ENCODE measurements at places on chromosomes 1 and 21.
A peak's percentile ranks its signal among the peaks of the same experiment; 100 is the strongest.

DNA sequence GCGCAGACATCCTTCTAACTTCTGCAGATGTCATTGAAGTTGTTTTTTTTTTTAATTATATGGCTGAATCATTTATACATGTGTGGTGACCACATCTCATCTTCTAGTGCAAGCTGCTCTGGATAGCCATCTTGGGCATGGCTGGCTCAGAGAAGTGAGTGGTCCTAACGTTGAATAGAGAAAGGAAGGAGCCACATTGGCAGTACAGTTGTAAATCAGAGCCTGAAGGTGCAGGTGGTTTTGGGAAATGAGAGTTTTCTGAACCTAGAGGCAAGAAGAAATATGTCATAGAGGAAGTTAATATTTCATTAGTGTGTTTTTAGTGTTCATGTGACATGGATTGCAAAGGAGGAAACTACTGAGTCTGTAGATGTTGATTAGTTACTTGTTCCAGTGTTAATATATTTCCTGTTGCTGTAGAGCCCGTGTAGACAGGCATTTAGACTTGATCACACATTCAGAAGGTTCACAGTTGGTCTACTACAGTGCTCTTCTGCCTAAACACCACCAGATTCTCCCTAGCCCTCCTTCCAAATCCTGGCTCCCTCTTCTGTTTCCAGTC, 163.7 kb downstream of the ROR1 start:
- no peak for DNase-seq

- no peak for DNase-seq
These were observed 247.9 kb downstream of the FOXD2 start for GRCh38 chr1:47685763-47686066.

DNA sequence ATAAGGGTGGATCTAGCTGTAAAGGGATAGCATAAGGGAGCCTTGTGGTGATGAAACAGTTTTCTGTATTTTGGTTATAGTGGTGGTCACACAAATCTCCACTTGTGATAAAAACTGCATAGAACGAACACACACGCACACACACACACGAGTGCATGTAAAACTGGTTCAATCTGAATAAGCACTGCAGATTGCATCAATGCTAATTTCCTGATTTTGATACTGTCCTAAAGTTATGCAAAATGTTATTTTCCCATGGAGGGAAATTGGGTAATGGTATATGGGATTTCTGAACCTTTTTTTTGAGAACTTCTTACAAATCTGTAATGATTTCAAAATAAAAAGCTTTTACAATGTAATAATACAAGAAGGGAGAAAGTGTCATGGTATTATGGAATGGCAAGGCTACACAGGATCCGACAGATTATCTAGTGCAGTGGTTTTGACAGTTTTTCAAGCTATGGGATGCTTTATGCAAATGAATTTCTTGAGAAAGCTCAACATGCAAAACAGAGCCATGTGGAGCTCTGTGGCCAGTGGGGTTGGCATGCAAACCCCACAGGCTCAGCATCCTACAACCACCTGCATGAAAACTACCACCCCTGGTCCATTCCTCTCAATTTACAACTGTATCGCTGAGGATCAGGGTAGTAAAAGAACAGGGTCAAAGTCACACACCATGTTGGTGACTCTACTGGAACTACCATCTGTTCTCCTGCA, 18.8 kb downstream of the SLC41A1 start:
- no peak for DNase-seq

- DNase-seq, result no peak
These were observed 58.4 kb downstream of the PLXNA2 start for GRCh38 chr1:208185801-208186231.

GRCh38 chr1:236489710-236490377, 33.9 kb upstream of the LGALS8 start:
- peak; percentile 53 for DNase-seq

- DNase-seq, result no peak
These were observed 87.3 kb upstream of the SMYD2 start for GRCh38 chr1:214193691-214194090.

DNA sequence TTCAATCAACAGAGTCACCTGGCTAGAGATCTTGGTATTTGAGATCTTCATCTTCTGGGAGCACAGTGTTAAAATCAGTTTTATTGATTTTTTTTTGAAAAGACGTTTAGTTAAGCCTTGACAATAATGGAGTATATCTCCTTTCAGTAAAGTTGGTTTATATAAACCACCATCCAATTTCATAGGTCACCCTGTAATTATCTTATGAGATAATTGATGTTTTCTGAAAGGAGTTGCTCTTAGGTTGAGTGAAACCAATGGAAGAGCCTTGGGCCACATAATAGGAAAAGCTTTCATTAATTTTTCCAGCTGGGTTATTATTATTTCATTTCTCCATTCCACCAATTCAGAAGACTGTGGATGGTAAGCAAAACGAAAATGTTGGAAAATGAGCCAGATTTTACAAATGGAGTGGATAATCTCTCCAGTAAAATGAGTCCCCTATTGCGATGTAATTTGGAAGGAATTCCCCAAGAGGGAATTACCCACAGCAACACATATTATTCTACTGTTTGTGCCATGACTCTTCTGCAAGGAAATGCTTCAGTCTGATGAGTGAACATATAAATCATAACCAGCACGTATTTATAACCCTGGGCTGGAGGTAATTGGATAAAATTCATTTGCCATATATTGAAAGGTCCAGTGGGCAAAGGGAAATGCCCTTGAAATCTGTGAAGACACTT, 46.2 kb upstream of the TINAGL1 start:
- DNase-seq, result no peak

GRCh38 chr1:110198746-110199145, 11.4 kb upstream of the KCNC4 start:
- DNase-seq, result no peak

DNA sequence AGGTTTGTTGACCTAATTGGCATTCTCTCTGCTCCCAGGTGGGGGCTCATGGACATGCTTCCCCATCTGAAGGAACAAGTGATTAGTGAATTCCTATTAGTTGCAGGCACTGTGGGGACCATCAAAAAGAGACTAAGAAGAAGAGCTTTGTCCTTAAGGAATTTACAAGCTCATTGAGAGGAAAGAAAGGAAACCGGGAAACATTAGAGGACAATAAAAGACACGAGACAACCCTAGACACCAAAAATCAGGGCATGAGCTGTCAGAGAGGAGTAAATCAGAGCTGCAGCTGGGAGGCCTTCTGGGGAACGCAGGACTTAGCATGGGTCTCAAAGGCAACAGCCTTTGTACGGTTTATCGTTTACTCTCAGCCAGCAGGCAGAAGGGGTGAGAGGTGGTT, 45.1 kb downstream of the BACE2 start:
- DNase-seq, result no peak

DNA sequence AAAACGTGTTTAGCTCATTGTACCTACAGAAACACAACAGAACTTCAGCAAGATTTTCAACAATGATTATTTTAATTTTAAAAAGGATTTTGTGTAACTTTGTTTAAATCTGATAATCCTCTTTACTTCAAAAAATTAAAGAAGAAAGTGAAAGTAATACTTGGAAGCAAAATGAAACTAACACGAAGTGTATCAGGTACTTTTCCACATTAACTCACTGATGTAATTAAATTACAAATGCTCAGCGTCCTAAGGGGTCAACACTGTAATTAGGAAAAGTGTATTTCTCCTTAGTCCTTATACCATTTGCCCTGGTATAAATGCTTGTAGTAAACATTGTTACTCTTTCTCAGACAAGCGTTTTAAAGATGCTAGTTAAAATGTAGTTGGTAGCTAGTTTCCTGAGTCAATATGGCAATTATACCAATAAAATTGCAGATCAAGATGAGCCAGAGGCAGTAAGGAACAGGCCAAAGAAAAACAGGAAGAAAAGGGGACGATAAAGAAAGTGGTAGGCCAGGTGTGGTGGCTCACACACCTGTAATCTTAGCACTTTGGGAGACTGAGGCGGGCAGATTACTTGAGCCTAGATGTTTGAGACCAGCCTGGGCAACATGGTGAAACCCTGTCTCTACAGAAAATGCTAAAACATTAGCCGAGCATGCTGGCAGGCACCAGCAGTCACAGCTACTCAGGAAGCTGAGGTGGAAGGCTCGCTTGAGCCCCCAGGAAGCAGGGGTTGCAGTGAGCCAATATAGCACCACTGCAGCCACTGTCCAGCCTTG, 553.0 kb downstream of the SMYD3 start:
- no peak for DNase-seq

DNA sequence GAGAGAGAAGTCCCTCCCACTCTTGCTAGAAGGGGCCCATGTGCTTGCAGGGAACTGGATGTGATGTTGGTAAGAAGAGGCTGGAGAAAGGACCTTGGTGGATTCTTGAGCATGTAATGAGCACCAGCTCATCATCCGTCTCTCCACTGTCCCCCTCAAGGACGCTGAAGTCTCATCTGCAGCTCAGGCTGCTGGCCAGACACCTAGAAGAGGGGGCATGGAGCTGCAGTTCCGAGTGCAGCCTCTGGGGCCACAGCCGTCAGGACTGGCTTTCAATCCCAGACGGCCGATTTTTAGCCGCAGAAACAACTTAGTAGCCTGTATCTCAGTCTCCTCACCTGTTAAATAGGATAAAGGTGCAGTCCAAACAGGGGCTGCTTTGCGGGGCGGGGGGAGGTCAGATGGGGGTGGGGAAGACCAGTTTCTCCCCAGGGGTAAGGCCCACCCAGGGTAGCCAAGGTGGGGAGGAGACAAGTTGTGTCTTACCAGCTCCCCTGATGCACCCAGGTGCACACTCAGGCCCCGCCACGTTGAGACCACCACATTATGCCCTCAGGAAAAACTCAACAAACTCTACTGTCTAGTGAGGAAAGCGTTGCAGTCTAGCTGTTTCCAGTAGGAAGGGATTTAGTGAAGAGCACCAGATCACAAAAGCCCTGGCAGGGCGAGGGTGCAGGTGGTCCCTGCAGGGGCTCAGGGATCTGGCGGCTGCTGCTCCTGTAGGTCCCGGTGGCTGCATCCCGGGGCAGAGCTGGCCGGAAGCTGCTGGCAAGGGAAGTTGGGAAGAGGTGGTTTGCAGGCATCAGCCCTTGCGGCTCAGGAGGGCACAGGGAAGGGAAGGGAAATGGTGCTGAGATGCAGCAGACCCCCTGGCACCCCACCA, 29.5 kb downstream of the LDLRAP1 start:
- peak; percentile 57 for DNase-seq

DNA sequence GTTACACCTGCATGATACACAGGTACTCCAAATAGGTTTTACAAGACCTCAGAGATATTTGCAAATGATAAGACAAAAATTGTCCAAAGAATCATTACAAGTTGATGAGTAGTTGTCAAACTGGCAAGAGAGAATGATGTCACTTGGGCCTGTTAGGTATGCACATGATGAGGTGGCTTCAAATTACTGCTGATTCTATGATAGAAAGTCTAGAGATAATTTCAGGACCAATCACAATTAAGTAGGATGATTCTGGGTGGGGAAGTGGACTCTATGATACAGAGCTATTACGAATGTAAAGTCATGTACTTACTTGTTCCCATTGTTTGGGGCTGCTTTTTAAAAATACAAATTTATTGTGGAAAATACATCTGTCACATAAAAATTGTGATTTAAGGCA, 5.2 kb upstream of the SPRR1B start:
- DNase-seq, result peak; percentile 41

DNA sequence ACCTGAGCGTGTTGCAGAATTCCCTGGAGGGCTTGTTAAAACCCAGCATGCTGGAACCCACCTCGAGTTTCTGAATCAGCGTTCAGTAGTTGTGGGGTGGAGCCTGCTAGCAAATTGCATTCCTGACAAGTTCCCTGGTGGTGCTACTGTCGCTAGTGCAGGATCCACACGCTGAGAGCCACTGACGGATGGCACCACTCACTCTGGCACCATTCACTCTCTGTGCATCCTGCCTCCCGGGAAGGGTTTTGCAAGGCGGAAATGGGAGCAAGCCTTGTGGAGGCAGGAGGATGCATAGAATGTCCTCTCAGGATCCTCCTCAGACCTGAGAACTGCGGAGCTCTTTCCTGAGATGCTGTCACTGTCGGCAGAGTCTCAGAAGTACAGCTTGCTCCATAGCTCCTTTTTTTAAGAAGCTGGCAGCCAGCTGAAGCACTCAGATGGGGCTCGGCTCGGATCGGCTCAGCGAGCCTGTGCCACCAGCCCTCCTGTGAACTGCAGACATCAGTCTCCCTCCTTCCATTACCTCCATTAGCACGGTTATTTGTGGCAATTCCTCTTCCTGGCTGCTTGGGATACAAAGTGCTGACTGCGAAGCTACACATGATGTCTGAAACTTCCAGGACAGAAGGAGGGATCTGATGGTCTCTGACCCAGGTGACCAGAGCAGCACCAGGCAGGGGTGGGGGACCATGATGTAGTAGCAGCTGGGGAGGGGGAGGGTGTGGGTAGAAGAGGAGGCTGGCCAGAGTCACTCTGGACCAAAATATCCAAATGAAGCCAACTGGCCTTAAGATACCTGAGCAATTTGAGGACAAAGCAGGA, 89.6 kb downstream of the C1orf94 start:
- DNase-seq, result no peak

DNA sequence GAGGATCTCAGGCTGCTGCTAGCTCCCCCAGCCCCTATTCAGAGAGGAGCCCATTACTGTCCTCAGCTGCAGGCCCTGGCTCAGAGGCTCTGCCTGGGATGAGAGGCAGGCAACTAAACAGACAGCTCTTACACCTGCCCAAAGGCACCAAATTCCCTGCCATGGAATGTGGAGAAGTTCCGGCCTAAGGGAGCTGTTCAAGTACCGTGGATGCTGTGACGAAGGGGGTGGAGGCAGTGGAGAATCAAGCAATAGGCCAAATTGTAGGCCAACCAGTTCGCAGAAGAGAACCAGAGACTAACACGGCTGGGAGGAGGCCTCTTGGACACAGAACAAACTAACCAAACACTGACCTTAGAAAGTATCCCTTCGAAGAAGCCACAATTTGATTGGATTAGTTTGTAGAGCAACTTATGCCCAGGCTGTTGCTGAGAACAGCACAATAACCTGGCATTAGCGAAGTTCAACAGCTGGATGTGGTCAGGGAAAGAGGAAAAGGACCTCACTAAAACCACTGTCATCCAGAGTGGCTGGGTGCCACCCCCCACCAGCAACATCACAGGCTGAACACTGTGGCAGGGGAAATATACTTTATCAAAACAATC, 3.6 kb downstream of the C1orf174 start:
- no peak for DNase-seq

DNA sequence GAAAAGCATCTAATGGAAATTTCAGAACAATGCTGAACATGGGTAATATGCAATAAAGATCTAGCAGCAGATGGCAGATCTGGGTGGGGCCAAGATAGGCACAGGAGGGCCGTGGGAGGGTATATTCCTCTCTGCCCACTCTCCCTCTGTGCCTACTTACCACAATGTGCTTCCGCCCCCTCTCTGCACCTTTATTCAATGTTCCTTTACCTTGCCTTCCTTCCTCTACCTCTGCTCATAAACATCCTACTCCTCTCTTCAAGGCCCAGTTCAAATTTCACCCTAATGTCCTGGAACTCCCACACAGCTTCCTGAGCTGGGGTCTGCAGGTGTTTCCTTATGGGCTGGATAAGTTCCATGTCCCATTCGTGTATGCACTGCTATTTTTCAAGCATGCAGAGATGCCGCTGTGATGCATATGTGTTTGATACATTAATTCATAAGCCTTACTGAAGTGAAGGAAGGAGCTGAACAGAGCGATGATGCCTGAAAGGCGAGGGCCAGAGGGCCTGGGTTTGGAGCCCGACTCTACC, 65.6 kb upstream of the EDEM3 start:
- no peak for DNase-seq

GRCh38 chr1:59549903-59550302, 253.0 kb downstream of the FGGY start:
- DNase-seq, result no peak

- DNase-seq, result no peak
These were observed 3.0 kb downstream of the GGPS1 start for GRCh38 chr1:235331401-235331800.

- no peak for DNase-seq
These were observed 43.7 kb downstream of the GNG12 start for GRCh38 chr1:67789551-67789950.
